ENCODE measurements at places on chromosomes 7 and 10.
A peak's percentile ranks its signal among the peaks of the same experiment; 100 is the strongest.

DNA sequence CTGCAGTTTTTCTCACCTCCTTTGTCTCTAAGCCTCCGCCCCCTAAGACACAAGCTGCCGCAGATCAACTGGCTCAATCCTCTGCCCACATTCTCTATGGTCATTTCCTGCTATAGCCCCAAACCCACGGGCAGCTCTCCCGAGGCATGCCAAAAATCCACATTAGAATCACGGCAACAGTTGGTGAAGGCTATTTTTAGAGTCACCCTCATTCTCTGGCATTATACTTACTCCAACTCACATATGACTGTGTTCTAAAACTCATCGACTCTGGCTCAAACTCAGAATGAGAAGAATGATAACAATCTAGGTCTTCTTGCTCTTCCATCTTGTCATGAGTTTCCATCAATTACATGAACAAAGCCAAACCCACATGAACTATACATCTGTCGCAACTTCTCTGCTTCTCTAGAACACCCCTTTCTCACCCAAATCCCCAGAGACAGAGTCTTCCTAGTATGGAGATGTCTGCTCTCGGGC, 10.9 kb upstream of the KIAA1549 start:
- DNase-seq, result no peak

GRCh38 chr7:134640842-134641715, 5.6 kb upstream of the BPGM start:
- DNase-seq, result no peak

DNA sequence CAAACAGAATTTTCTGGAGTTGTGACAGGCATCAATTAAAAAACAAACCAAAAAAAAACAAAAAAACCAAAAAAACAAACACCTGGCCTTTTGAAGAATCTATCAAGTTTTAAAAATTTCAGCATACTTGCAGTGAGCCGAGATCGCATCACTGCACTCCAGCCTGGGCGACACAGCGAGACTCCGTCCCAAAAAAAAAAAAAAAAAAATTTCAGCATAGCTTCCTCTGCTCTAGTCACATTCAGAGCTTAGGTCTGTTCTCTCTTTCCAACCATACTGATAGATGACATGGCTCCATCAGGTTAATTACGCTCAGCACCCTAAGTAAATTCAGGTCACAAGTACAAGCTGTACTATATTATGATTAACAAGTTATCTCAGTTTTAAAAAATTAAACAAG, 3.1 kb downstream of the KBTBD2 start:
- no peak for DNase-seq

DNA sequence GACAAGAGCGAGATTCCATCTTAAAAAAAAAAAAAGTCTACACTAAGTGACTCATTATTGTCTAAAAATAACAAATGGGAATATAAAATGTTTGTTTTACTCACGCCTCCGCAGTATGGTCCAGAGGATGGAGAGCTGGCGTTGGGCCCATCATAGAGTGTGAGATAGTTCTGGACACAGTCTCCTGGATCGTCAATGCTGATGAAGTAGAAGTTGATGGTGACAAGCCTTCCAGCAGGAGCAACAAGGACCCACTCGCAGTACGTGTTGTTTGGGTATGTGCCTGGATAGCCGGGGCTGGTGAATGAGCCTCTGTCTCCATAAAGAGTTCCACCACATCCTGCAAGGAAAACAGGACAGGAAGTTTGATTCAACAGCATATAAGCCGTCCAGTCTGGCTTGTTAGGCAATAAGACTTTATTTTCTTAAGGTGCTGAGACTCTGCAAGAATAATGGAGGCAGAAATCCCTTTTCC, 11.5 kb upstream of the RSU1 start:
- DNase-seq, result no peak

GRCh38 chr10:75441196-75441595, 9.8 kb downstream of the LRMDA start:
- no peak for DNase-seq

DNA sequence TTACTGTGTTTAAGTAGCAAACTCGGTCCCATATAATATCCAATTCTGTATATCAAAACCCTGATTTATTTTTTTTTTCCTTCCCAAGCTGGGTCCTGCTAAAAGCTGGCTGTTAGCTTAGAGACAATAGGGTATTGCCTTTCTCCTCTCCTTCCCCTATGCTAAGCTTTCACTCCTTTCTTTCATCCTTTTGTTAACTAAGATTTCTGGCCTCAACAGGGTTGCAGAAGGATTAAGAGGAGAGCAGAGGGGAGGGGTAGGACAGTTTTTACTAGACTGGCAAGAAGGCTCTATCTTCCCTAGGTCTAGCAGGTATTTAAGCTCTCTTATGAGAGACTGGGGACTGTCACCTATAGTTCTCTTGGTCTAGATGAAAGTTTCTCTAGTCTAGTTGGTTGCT, 229.2 kb downstream of the KCND2 start:
- no peak for DNase-seq

- DNase-seq, result peak; percentile 57
Observed at GRCh38 chr10:16809074-16809718, 8.0 kb downstream of the RSU1 start.

- no peak for DNase-seq
Observed at GRCh38 chr10:116138897-116139296, 134.1 kb downstream of the GFRA1 start.

DNA sequence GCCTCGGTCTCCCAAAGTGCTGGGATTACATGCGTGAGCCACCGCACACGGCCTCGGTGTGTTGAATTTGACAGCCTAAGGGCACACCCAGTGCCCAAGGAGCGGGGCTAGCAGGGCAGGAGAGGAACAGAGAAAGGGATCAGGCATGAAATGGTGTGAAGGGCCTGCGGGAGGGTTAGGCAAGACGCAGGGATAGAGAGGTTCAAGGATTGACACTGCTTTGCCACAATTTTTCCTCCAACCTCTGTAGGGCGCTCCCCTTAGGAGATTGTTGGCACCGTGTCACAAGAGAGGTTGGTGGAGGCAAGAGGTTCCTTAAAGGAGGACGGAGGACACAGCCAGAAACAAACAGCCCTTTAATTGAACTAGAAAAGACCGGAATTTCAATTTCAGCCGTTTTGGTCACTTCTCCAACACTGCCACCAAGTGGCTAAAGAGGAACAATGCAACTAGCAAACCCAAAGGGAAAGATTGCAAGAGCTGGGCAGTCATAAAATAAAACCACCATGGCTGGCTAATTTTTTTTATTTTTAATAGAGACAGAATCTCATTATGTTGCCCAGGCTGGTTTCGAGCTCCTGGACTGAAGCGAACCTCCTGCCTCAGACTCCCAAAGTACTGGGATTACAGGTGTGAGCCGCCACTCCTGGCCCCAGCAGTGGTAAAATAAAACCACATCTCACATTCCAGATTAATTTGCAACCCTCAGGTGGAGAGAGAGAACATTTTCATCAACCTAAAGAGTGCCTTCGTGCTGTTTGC, 6.9 kb upstream of the CREB3L2 start:
- DNase-seq, result peak; percentile 44

- no peak for DNase-seq
Observed at GRCh38 chr7:150415161-150416153, 35.0 kb upstream of the GIMAP8 start.

GRCh38 chr7:22718911-22719420, 8.0 kb upstream of the IL6 start:
- DNase-seq, result no peak

DNA sequence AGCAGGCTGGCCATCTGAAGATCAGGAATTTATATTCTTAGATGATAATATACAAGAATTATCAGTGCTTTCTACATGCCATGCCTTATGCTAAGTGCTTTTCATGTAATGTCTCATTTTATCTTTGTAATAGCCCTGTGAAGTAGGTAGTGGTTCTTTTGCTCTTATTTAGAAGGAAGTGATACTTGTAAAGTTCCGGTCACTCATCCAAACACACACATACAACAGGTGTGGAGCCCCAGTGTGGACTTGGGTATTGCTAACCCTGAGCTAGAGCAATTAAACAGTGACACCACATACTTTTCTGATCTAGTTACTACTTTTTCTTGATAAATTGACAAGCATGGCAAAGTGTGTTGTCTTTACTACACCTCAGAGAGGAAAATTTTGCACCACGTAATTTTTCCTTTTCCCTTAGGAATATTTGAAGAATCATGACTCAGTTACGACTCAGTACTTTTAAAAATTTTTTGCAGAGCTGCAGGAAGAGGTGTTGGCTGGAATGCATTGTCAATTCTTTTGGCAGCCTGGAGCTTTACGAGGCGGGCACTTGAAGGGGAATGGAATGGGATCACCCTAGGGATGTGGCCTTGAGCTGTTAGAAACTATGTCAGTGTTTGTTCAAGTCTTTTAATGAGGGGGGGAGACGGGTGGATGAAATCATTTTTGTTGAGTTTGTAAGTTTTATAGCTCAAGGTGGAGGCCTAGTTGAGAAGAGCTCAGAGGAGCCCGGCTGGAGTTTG, 212.5 kb upstream of the CELF2 start:
- DNase-seq, result no peak

GRCh38 chr7:78499971-78500370, 701.4 kb downstream of the PHTF2 start:
- DNase-seq, result no peak

DNA sequence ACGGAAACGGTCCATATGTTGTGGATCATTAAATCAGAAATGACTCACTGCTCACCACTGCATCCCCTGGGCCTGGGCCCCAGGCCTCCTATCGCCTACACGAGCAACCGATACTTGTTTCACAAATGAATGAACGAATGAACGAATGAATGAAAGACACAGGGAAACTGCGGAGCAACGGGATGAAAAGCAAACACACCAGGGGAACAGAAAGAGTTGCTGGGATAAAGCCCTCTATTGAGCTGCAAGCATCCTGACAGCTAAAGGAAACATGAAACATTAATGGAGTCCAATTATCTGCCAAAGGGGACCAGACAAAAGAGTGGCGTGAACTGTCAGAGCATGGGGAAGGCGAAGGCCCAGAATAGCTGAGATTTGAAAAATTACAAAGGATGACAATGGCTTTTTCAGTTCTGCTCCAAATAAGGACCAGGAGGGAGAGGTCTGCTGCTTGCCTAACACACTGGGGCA, 92.1 kb downstream of the GRB10 start:
- no peak for DNase-seq

DNA sequence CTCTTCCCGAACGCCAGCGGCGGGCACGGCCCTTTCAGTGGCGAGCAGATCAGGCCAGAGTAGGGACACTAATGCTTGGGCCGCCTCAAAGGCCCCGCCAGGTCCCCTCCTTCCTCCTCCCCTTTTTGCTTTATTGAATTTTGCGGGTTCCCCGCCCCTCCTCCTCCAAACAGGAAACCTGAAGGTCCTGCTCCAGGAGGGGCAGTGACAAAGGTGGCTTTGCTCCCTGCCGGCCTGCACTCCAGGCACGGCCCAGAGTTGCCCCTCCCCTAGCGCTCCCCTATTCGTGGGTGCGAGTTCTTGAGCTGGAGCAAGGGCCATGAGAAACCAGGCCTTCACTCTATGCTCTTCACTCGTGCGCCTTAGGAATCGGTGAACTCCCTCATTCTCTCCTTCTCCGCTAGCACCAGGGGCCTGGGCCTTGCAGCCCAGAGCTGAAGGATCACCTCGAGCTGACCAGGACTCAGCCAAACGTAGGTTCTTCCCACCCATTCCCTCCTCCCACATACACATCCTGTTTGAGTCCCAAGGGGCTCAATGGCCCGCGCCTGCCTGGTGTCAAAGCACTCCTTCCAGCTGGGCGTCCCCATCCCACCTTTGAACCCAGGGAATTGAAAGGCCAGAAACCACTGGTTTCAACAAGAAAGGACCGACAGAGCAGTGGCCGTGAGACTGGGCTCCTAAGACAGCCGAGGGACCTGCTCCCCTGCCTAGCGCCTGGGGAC, 619 bp upstream of the HOXA6 start:
- DNase-seq, result no peak

DNA sequence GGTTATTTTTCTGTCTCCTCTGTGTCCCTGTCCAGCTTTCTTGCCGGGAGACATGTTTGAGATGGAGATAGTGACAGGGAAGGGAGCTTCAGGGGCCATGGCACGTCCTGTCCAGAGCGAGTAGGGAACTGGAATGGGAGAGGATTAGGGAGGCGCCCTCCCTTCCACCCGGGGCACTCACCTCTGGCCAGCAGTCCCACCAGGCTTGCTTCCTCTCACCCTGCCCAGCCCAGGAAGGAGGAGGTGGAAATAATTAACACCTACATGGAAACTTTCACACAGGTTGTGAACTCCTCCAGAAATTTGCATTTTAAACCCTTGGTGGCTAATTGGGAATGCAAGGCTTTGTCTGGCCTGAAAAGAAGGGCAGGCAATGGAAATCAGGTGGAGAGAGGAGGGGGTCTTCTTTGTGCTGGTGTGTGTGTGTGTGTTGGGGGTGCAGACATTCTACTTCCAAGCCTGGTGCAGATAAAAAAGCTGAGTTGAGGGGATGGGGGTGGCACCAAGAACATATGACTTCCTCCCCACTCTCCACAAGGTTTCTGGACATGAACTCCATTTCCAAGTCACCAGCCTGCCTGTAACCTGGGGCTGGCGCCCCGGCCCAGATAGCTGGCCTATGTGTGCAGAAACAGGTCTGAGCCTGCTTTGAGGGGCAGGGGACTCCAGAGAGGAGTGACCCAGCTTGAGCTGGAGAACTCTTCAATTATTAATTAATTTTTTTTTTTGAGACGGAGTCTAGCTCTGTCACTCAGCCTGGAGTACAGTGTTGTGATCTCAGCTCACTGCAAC, 199.4 kb downstream of the CYP26A1 start:
- DNase-seq, result no peak

- no peak for DNase-seq
Observed at GRCh38 chr7:158043551-158044481, 543.8 kb downstream of the PTPRN2 start.

GRCh38 chr7:134907639-134908038, 78.7 kb upstream of the AGBL3 start:
- DNase-seq, result no peak

DNA sequence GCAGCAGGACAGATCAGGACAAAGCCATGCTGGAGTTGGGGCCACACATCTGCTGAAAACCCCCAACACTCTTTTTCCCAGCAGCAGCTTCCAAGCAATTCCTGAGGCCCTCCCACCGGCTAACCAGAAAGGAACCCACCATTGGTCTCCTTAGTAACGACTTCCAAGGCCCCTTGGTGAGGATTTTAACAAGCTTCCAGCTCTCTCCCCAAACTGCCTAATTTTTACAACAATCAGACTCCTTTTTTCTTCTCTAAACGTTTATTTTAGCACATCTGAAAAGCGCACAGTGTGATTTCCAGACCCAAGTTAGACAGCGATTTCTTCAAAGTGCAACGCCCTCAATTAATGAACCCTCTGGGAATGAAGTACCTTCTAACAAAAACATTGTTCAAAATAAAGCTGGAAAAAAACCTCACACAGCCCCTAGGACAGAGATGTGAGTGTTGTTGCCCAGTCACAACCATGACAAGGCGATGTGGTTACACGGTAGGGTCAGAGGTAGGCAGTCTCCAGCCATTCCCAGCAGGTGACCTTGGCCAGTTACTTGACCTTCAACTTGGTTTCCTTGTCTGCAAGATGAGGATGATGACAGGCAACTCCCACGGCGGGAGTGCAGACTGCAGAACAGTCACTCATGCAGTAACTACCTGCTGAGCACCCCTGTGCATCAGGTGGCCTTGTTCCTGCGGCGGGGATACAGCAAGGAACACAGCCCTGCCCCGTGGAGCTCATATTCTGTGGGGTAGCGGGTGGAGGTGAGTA, 82.3 kb downstream of the SLIT1 start:
- DNase-seq, result no peak

- DNase-seq, result no peak
Observed at GRCh38 chr7:2823130-2823529, 21.0 kb downstream of the GNA12 start.
